Kidney epithelial cell (primary cell): ENCODE measurements at places on chromosomes 6 and 20. TPM values are rescaled to one million over a fixed set of nuclear protein-coding genes. Genes with fewer than 3 reads are reported as not detected.

The PTPRT gene
- 0.25 TPM in 1 of 2 replicates, not detected in the other for total RNA-seq

The FBXO5 gene
- total RNA-seq: 14.1 and 16.1 TPM in 2 replicates

The SDCBP2 gene
- total RNA-seq: 6.1 and 7.7 TPM in 2 replicates

The MAK gene
- 0.14 and 0.17 TPM in 2 replicates for total RNA-seq

The PGC gene
- not detected in 2 replicates for total RNA-seq

The CNR1 gene
- total RNA-seq: 0.92 and 1.2 TPM in 2 replicates

The TAP2 gene
- 22.5 and 22.7 TPM in 2 replicates for total RNA-seq

The ADTRP gene
- 1.5 and 4.6 TPM in 2 replicates for total RNA-seq

The DNAAF9 gene
- total RNA-seq: 11.8 and 12.6 TPM in 2 replicates

The ASIP gene
- total RNA-seq: not detected in 2 replicates

The NFS1 gene
- 25.9 and 30.8 TPM in 2 replicates for total RNA-seq

The SALL4 gene
- total RNA-seq: 4.4 and 5.3 TPM in 2 replicates

The NKAIN2 gene
- 0.55 TPM in 1 of 2 replicates, not detected in the other for total RNA-seq

The PLCB4 gene
- 7.9 and 19.9 TPM in 2 replicates for total RNA-seq

The GPR63 gene
- total RNA-seq: 1.5 and 1.8 TPM in 2 replicates

The SMPDL3A gene
- 6.3 and 6.8 TPM in 2 replicates for total RNA-seq

The SYNGAP1 gene
- 3.3 and 4.2 TPM in 2 replicates for total RNA-seq

The AVP gene
- total RNA-seq: not detected in 2 replicates

The SLC22A3 gene
- total RNA-seq: 5.8 and 6.4 TPM in 2 replicates

The THBD gene
- total RNA-seq: 17.1 and 19.9 TPM in 2 replicates

The PPP1R3G gene
- total RNA-seq: 0.96 and 2.1 TPM in 2 replicates

The SAMD3 gene
- 0.07 TPM in 1 of 2 replicates, not detected in the other for total RNA-seq

The BMP7 gene
- total RNA-seq: 21.8 and 30.5 TPM in 2 replicates

The ANGPT4 gene
- not detected in 2 replicates for total RNA-seq

The BANF2 gene
- total RNA-seq: not detected in 2 replicates

The GNAS-AS1 gene
- total RNA-seq: 0.07 and 1.3 TPM in 2 replicates

The CLPSL1 gene
- not detected in 2 replicates for total RNA-seq

The STMND1 gene
- 0.07 TPM in 1 of 2 replicates, not detected in the other for total RNA-seq

The EEF1A2 gene
- 14.9 and 18.0 TPM in 2 replicates for total RNA-seq

The ARMH2 gene
- not detected in 2 replicates for total RNA-seq

The HUS1B gene
- not detected in 2 replicates for total RNA-seq

The THBS2 gene
- 21.9 and 28.6 TPM in 2 replicates for total RNA-seq

The CST4 gene
- not detected in 2 replicates for total RNA-seq

The RPRD1B gene
- 12.7 and 21.1 TPM in 2 replicates for total RNA-seq

The SLC13A3 gene
- total RNA-seq: 2.6 and 3.4 TPM in 2 replicates

The CRISP3 gene
- total RNA-seq: not detected in 2 replicates

The CD83 gene
- 6.8 and 7.4 TPM in 2 replicates for total RNA-seq

The AIF1 gene
- total RNA-seq: 0.33 TPM in 1 of 2 replicates, not detected in the other

The RAB44 gene
- 0.07 TPM in 1 of 2 replicates, not detected in the other for total RNA-seq

The HLA-DRB5 gene
- total RNA-seq: 0.21 TPM in 1 of 2 replicates, not detected in the other

The PMEPA1 gene
- total RNA-seq: 244 and 255 TPM in 2 replicates

The DEFB119 gene
- not detected in 2 replicates for total RNA-seq

The CENPW gene
- 4.2 and 5.7 TPM in 2 replicates for total RNA-seq

The TNF gene
- 16.7 and 18.6 TPM in 2 replicates for total RNA-seq

The RNF182 gene
- total RNA-seq: 7.6 and 8.1 TPM in 2 replicates

The GPLD1 gene
- 1.8 and 3.0 TPM in 2 replicates for total RNA-seq

The COL12A1 gene
- total RNA-seq: 19.2 and 24.3 TPM in 2 replicates

The PTCRA gene
- total RNA-seq: not detected in 2 replicates

The EPPIN gene
- total RNA-seq: not detected in 2 replicates

The KCNQ2 gene
- 0.04 and 0.21 TPM in 2 replicates for total RNA-seq

The MYBL2 gene
- 4.1 and 7.1 TPM in 2 replicates for total RNA-seq
